NCI-H460 (cell line): ENCODE measurements at places on chromosomes 5 and 9.

- no peak for DNase-seq
Observed at GRCh38 chr9:87889882-87890252, 7.2 kb downstream of the SPATA31E1 start.

DNA sequence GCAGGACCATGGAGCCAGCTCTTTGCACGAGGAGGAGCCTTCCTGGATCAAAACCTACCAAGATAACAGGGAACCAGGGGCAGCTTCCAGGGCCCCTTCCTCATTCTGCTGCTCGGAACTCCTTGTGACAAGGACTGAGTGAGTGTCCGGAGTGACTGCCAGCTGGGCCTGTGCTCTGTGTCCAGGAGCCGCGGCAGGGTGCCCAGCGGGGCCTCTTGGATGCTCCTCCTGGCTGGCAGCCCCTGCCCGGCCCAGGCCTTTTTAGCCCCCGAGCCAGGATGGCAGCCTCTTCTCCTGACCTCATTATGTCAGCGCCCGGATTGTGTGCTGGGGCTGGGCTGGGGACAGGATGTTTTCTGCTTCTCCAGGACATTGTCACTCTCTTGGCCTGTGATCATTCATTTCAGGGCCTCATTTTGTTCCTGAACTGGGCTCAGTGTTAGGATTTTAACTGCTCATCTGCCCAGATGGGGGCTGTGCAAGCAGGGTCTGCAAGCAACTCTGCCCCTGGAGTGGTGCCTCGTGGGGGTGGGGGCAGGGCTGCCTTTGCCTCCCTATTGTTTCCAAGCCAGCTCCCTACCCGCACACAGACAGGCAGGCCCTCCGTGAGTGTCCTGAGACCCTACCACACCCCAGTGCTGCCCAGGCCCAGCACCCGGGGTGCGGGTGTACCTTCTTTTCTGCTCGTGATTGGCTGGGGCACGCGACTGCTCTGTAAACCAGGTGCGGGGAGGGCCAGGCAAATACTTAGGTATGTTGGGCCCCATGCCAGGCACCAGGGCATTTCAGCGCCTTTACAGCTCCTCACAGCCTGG lies 161.6 kb downstream of the COL23A1 start:
- DNase-seq, result no peak

DNA sequence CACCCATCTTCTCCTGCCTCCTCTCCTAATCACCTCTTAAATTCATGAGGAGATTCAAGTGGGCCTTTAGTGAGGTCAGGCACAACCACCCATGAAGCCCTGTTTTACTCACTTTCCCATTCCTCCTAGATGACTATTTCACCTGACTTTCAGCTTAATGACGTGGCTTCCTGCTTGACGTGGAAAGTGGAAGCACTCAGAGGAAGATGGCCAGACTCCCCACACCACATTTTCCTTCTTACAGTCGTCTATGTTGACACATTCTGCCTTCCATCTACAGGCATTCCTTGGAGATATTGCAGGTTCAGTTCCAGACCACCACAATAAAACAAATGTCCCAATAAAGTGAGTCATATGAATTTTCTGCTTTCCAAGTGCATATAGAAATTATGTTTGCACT lies 146.4 kb upstream of the TAS2R1 start:
- no peak for DNase-seq

- peak; percentile 70 for DNase-seq
Observed at GRCh38 chr9:133131506-133131905, 10.5 kb upstream of the RALGDS start.

- no peak for DNase-seq
Observed at GRCh38 chr5:6135977-6136376, 242.4 kb downstream of the MED10 start.

DNA sequence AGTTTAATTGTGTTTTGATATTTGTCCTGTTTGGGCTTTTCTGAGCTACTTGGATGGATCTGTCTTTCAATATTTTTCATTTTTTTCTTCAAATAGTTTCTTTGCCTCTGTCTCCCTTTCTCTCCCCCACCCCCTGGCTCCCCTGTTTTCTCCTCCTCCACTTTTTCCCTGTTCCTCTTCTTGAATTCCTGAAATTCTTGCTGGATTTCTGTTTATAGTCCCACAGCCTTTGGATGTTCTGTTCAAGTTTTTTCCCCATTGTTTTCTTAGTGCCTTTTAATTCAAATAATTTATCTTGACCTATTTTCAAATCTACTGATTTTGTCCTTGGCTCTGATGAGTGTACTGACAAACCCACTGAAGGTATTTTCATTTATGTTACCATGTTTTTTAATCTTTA lies 113.0 kb downstream of the VPS13A start:
- DNase-seq, result no peak

GRCh38 chr9:95981761-95982390 lies 106.4 kb downstream of the ERCC6L2 start:
- no peak for DNase-seq

DNA sequence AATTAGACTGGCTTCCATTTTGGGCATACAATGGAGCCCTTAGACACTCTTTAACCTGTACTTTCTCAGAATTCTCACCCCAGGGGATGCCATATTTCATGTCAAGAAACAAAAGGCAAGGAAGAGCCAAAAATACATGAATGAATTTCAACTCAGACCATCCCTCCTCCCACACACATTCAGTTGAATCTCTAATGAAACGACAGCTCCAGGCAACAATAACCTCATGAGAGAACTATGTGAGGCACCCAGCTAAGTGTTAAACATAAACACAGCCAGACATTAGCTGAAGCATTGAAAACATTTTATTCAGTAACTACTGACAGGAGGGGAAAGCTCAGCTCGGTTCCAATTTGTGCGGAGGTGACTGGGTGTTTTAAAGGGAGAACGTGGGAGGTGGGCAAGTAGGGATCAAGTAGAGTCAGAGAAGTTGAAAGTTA lies 1359.1 kb upstream of the CDH9 start:
- DNase-seq, result no peak

DNA sequence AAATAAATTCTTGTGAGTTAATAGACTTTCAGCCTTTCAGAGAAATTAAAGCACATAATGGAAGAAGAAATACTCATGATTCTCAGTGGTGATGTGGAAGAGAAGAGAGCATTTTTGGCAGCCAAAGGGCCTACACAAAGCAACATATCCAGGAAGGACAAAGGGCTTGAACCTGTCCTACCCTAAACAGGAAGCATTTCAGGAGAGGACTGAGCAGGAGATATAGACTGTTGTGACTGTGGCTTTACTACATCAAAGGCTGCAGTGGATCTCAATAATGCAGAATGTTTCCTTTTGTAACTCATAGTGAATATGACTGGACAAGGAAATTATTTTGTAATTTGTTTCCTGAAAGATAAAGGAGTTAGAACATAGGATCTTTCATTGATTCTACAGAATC lies 1.3 kb upstream of the PARP8 start:
- no peak for DNase-seq

- peak; percentile 16 for DNase-seq
Observed at GRCh38 chr5:7850395-7851239, at the start of gene CFAP90. Gene CFAP90, minus strand, starts transcription at chr5:7851133. Its CDS starts 112 bp downstream, at chr5:7851021.

DNA sequence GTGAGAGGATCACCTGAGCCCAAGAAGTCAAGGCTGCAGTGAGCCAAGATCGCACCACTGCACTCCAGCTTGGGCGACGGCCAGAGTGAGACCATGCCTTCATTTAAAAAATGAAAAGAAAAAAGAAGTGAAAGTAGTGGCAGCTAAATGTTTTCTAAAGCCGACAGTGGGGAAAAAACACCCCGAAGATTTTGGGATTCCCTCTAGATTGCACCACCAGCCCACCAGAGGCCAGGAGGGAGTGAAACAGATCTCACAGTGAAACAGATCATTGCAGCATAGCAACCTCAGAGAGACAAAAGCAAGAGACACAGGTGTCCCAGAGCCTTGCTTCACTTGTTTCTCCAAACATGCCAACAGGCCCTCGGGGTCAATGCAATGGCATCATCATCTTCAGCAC lies 156.8 kb downstream of the PAX5 start:
- DNase-seq, result no peak
